ENCODE measurements at places on chromosomes 4 and X.

- DNase-seq, result no peak
Measured at GRCh38 chr4:7652451-7652881, 217.7 kb upstream of the PSAPL1 start.

DNA sequence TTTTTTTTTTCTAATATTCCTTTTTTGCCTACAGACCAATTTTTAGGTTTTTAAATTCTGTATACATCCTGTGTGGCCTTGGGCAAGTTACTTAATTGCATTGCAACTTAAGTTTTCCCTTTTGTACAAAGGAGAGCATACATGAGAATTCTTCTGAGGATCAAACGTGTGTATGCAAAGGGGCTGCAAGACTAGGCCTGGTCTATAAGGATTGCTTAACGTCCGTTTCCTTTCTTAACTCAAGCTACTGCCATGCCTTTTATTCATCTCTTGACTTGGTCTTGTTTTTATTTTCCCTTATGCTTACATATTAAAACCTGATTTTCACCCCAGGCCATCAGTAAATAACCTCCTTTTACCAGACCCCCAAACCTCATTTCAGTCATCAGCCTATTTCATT is 13.6 kb downstream of the RBPJ start:
- DNase-seq, result no peak

DNA sequence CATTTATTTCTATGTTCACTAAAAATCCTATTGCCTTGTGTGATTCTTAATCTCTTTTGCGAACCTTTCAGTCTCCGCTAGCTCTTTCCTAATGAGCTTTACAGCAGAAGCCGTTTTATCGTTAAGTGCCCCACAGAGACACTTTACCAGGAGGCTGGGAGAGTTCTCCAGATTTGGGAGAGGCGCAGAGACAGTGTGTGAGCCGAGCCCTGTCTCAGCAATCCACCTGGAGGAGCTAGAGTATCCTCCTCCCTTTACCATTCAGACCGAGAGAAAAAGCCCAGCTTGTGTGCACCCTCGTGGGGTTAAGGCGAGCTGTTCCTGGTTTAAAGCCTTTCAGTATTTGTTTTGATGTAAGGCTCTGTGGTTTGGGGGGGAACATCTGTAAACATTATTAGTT is 54.9 kb upstream of the MTM1 start:
- DNase-seq, result no peak

DNA sequence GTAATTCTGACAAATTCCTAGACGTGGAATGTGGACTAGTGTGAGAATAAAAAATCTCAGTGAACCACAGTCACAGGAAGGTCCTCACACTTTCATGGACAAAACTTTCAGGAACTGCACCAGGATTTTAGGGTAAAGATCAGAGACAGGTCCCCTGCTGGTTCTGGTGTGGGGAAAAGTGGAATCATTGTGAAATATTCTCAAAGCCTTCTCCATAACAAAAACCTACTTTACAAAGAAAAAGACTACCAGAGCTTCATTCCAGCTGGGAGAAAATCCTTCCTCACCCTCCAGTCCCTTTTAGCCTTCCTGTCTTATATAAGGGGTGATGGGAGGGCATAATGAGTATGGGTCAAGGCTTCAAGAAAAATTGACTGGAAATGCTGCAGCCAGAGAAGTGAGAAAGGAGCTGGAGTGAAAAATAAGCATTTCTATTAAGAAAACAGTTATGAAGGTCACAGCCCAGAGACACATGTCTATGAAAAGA is 325.8 kb downstream of the ARAP2 start:
- no peak for DNase-seq

GRCh38 chrX:100642290-100642689 is 1.7 kb upstream of the SRPX2 start:
- DNase-seq, result no peak

DNA sequence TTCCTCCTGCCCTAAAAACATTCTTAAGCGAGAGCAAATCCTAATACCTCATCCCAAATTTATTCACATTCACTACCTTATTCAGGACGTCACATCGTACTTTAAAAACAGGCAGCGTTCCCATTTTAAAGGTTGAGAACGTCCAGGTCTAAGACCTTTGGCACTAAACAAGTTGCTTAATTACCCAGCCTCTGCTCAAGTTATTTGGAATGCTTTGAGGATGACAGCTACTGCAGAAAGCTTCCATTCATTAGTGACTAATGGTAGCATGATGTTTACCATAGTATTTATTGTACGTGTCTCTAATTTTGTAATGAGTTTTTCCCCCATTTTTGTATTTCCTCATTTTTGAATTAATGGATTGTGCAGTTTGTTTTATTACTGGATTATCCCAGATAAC is 1.5 kb downstream of the USP38 start:
- DNase-seq, result no peak

DNA sequence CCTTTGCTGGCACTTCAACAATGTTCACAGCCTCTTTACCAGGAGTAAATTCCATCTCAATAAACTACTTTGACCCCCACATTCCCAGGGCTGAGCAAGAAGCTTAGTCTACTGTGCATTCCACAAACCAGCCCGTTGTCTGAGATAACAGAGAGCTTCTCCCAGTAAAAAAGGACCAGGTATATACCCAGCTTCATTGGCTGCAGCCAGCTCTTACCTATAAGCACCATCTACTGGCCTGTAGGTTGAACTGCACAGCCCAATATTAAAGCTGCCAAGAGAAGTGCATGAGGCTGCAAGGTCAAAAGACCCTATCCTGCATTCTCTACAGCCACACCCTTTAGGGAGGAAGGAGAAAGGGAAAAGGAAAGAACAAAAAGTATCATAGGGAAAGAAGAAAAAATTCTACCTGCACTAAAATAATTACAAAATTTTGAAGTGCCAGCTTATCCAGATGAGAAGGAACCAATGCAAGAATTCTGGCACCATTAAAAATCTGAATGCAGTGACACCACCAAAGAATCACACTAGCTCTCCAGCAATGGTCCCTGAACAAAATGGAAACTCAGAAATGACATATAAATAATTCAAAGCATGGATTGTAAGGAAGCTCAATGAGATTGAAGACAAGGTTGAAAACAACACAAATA is 45.7 kb upstream of the INTU start:
- DNase-seq, result peak; percentile 41

DNA sequence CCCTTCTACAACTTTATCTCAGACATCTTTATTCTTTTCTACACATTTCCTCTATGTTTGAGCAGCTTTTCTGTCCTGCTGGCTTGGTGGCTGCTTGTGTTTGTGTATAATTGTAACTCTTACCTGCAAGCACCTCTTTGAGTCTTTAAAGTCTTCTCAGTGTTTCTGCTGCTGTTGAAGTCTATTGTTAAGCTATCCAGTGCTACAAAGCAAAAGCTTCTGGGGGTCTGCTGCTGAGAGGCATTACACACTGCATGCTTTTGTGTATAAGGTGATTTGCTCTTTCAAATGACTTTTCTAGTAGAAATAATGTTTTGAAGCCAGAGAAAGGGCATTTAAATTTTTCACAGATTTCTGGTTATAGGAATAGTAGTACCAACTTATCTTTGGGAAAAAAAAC is 241.8 kb downstream of the DTHD1 start:
- DNase-seq, result no peak

- no peak for DNase-seq
Measured at GRCh38 chr4:85522836-85523235, 47.9 kb downstream of the ARHGAP24 start.

- no peak for DNase-seq
Measured at GRCh38 chr4:7871356-7871755, 68.3 kb downstream of the AFAP1 start.

DNA sequence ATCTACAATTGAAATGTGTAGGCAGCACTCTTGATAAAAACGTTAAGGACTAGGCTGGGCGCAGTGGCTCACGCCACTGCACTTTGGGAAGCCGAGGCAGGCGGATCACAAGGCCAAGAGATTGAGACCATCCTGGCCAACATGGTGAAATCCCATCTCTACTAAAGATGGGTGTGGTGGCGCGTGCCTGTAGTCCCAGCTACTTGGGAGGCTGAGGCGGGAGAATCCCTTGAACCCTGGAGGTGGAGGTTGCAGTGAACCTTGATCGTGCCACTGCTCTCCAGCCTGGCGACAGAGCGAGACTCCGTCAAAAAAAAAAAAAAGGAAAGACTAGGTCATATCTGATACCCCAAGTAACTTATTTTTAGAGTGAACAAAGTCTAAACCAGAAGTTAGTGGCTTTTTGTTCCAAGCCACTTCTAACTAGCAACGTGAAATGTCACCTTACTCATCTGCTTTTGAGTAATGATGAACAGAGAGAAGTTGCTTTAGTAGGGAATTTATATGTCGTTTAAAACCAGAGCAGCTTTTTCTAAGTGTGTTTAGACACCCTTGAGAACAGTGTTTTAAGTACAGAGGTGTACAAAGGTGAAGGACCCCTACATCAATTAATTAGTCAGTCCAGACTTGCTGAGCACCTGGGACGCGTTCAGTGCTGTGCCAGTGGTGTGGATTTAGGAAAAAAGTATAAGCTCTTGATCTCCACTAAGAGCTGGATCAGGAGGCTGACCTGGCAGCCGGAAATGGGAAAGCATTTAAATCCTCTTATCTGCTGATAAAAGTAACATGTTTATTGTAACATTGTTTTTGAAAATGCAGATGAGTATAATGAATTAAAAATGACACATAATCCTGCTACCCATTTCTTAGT is 23.5 kb downstream of the SPRY1 start:
- DNase-seq, result no peak

GRCh38 chr4:42050516-42051249 is 60.4 kb downstream of the SLC30A9 start:
- no peak for DNase-seq

DNA sequence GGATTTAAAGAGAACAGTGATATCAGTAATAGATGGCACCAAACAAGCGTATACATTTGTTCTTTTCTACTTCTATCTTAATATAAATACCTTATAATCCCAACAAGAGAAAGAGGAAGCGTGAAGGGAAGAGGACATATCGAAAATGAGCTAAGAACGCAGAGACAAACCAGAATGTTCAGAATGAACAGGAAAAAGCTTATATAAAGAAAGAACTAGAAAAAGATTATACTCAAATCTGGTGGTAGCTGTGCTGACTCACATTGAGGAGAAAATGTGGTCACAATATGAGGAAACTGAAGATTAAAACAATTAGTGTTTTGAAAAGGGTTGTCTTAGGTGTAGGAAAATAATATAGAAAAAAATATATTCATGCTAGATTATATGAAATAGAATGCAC is 2.0 kb upstream of the GPR34 start:
- peak; percentile 54 for DNase-seq

- DNase-seq, result no peak
Measured at GRCh38 chr4:5266991-5267390, 215.7 kb downstream of the STK32B start.

GRCh38 chrX:152886716-152887115 is 11.2 kb upstream of the ZNF185 start:
- DNase-seq, result no peak

DNA sequence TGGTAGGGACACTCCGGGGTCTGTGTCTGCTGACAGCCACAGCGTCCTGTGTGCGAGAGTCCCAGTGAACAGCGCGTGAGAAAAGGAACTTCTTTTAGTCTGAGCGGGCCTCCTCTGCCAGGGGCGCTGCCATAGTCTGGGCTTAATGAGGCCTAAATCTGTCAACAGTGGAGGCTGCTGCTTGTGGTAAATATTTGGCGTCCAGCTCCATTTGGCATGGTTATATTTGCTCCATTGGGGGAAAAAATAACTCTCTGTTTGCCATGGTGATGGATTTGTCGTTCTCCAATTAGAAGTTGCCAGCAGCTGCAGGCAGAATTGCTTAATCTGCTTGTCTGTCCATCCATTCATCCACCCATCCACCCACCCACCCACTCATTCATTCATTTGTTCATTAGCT is 71.4 kb upstream of the PSAPL1 start:
- no peak for DNase-seq

- peak; percentile 75 for DNase-seq
Measured at GRCh38 chr4:80202741-80203553, 5.6 kb downstream of the PRDM8 start.

GRCh38 chr4:3199653-3200422 is 49.1 kb upstream of the MSANTD1 start:
- no peak for DNase-seq

GRCh38 chr4:176906709-176907108 is 114.0 kb upstream of the VEGFC start:
- no peak for DNase-seq

GRCh38 chr4:1939664-1940509 is 68.7 kb downstream of the NSD2 start:
- no peak for DNase-seq

DNA sequence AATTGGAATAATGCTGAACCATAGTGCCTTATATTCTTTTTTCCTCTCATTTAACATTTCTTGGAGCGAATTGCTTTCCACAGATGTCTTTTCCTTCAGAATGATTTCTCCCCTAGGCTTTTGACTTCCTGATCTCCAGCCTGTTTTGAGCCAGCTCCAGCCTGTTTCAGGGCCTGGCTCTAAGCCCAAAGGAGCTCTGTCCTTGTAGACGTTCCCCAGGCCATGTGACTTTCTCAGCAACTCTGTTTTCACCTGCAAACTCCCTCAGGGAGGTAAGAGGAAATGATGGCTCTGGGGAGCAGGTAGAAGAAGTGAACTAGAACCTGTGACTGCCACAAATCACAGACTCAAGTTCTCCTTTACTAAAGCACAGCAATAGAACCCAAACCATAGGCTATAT is 89.1 kb downstream of the AKAP4 start:
- no peak for DNase-seq

- DNase-seq, result peak; percentile 60
Measured at GRCh38 chr4:183399616-183400015, 44.8 kb upstream of the CDKN2AIP start.

DNA sequence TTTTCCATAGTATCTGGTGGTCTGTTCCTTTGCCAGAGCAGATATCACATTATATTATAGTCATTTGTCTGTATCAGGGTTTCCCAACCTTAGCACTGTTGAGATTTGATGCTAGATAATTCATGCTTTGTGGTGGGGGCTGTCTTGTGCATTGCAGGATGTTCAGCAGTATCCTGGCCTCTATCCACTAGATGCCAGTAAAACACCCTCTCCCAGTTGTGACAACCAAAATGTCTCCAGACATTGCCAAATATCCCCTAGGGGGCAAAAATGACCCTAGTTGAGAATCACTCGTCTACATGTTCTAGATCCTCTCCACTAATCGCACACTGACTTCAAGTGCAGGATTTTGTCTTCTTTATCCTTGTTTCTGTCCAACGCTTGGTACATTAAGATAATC is 160.8 kb downstream of the FANCB start:
- DNase-seq, result no peak

GRCh38 chr4:143085224-143085623 is 99.5 kb upstream of the USP38 start:
- DNase-seq, result peak; percentile 5

- DNase-seq, result no peak
Measured at GRCh38 chrX:55326985-55327384, 62.3 kb upstream of the PAGE3 start.

GRCh38 chr4:73922766-73923630 is 53.8 kb downstream of the CXCL1 start:
- DNase-seq, result peak; percentile 7

DNA sequence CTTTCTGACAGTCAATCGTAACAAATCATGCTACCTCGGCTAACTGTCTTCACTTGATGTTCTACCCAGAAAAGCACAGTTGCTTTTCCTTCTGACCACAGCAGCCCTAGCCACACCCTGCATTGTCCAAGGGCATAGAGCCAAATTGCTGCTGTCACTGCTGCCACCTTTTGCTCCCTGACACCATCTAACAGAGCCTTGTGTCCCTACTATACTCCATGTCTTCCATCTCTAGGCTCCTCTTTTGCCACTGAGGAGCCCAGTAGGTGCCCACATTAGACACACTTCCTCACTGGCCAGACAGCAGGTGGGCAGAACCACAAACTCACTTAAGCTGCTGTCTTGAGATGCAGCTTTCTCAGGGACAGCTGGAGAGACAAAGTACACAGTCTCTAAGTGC is 91.4 kb downstream of the ANXA3 start:
- DNase-seq, result no peak

GRCh38 chr4:1414831-1415680 is 8.8 kb upstream of the NKX1-1 start:
- DNase-seq, result no peak

Measured in KBM-7 (cell line).